ENCODE measurements at places on chromosomes 7 and 10. TPM values are rescaled to one million over a fixed set of nuclear protein-coding genes. Genes with fewer than 3 reads are reported as not detected.

TRUB1 gene
- total RNA-seq, result 13.7 TPM

PRRT4 gene
- not detected for total RNA-seq

KIF11 gene
- 52.8 TPM for total RNA-seq

MINDY3 gene
- total RNA-seq, result 16.1 TPM
